ENCODE measurements at places on chromosomes 6 and 20.
A peak's percentile ranks its signal among the peaks of the same experiment; 100 is the strongest.

GRCh38 chr6:72861935-72862432 is 240.1 kb downstream of the KCNQ5 start:
- H3K4me3 ChIP-seq = no peak overlapping the region
- H3K4me1 ChIP-seq = peaks cover 7% of the 10 kb centered on the region
- no peak for DNase-seq
- no peak overlapping the region for H3K27ac ChIP-seq

- H3K27ac ChIP-seq = no peak overlapping the region
- no peak for DNase-seq
- H3K4me1 ChIP-seq = peaks cover 32% of the 10 kb centered on the region
- no peaks in the 10 kb centered on the region for H3K27me3 ChIP-seq
- no peak overlapping the region for H3K4me3 ChIP-seq
Observed at GRCh38 chr6:136775548-136775947, 16.7 kb downstream of the MAP3K5 start.

DNA sequence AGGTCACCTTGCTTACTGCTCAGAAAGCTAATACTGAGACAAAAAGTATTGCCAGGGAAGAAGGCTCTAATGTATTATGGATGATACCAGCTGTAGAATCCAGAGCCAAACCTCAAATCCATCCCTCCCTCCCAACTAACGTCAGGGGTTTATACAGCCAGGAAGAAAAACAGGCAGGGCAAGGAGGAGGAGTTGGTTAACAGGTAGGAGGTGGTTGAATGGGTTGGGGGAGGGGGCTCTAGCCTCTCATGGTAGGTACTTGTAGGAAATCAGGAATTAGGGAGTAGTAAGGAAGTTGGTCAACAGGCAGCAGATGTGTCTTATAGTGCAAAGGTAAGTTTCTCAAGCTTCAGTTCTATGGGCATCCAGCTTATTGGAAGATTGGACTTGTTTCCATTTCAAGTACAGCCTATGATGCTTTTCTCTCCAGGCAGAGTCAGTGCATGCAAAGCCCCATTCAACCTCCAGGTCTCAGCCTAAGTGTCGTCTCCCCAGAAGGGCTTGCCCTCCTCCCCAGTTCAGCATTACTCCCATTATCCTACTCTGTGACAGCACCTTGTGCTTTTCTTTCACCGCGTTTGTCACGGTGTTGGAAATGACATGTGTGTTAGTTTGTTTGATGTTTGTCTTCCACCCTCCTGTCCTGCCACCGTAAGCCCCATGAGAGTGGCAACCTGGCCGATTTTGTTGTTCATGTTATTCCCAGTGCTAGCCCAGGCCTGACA is 38.1 kb downstream of the PNLDC1 start:
- no peaks in the 10 kb centered on the region for H3K36me3 ChIP-seq
- no peaks in the 10 kb centered on the region for H3K4me1 ChIP-seq
- H3K4me3 ChIP-seq = no peak overlapping the region
- H3K27ac ChIP-seq = no peak overlapping the region
- H3K27me3 ChIP-seq = peaks cover 59% of the 10 kb centered on the region

DNA sequence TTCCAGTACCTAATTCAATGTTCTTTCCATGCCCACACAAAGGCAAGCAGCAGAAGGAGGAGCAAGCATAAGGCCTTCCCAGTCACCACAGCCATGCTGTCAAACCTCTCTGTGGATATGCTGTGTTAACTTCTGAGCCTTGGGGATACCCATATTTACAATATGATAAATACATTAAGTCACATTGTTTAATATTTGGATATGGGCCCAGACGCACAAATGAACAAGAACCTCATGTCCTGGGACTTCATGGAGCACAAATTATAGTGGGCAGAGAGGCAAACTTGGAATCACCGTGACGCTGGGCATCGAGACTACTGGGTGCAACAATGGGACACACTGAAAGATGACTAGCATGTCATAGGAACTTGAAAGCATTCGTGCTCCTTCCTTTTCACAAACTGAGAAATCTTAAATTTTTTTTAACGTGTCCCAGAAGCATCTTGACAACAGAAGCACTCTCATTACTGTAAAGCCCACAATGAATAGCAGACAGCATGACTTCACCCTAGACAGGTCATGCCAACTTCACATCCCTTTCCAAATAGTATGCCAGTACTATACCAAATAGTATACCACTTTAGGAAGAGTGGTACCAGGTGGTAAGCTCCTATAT is 16.0 kb downstream of the SOD2 start:
- H3K27me3 ChIP-seq = no peaks in the 10 kb centered on the region
- H3K4me3 ChIP-seq = no peak overlapping the region
- peaks cover 17% of the 10 kb centered on the region for H3K36me3 ChIP-seq
- no peak overlapping the region for H3K27ac ChIP-seq
- H3K4me1 ChIP-seq = peaks cover 20% of the 10 kb centered on the region
- DNase-seq = no peak

DNA sequence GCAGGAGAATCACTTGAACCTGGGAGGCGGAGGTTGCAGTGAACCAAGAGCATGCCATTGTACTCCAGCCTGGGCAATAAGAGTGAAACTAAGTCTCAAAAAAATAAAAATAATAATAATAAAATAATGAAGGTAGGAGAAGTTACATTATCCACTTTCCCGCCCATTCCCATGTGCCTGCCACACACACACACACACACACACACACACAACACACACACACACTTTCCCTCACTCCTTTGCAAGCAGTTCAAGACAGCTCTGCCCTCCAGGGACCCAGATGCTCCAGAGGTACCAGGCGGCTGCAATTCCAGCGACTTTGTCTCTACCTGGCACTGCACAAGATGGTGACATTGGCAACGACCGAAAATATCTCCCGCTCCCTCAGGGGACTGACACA is 224.8 kb upstream of the JARID2 start:
- no peak overlapping the region for H3K4me3 ChIP-seq
- DNase-seq = no peak
- peak overlapping the region; percentile 11 for H3K27ac ChIP-seq

DNA sequence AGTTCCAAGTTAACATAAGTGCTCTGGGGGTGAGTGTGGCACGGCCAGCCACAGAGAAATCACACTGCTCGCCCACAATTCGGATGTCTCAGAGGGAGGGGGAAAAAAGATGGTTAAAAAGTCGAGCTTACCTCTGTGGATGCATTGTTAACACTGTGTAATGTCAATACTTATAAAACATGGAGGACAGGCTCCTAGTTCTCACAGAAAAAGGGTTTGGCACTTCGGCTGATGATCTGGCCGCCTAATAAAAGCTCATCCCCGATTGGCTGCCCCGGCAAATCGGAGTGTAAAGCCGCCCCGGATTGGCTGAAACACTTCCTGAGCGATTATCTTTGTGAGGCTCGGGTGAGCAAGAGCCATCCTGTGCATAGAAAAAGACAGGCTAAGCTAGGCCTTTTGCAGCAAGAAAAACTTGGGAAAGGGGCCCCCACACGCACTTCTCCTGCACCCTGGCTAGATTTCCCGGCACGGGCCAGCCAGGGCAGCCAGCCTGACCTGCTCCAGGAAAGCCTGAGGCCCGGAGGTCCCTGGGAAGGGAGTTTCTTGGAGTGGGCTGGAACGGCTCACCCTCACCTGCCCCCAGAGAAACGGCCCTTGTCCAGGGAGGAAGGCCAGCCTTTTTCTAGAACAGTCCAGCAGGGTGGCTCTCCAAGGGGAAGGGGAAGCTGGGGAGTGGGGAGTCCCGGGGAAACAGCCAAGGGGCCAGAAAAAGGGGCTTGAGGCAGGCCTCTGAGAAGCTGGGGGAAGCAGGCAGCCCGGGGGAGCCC is at the start of gene ZMYND8:
Gene ZMYND8 (minus strand): TSS at position 174 of the 770 bp plus-strand sequence. CDS start 29 bp downstream, at position 145.
- no peaks in the 10 kb centered on the region for H3K27me3 ChIP-seq
- H3K27ac ChIP-seq = peak within 1 kb of the TSS; percentile 95
- DNase-seq = peak; percentile 100
- H3K36me3 ChIP-seq = peaks cover 18% of the 10 kb centered on the region

DNA sequence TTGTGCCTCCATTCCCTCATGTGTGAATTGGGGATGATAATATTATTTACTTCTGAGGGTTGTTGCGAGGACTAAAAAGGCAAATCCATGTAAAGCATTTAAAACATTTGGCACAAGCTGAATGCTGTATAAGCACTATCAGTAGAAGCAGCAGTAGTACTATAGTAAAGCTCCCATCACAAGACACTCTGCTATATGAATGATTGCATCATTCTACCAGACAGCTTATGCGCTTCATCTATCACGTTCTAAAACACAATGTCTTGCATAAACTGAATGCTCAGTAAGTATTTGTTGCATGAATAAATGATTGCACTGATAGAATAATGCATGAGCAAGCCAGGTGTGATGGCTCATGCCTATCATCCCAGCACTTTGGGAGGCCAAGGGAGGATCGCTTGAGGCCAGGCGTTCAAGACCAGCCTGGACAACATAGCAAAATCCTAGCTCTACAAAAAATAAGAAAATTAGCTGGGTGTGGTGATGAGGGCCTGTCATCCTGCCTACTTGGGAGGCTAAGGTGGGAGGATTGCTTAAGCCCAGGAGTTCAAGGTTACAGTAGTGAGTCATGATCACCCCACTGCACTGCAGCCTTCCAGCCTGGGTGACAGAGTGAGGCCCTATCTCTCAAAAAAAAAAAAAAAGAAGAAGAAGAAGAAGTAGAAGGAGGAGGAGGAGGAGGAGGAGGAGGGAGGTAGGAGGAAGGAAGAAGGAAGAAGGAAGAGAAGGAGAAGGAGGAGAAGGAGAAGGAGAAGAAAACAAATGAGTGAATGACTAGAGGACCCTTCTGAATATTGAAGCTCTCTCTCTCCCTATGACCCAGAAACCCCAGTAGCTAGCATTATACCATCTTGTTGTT is 50.0 kb upstream of the FOXO3 start:
- peaks cover 1% of the 10 kb centered on the region for H3K36me3 ChIP-seq
- no peaks in the 10 kb centered on the region for H3K27me3 ChIP-seq
- no peak overlapping the region for H3K4me3 ChIP-seq
- H3K27ac ChIP-seq = no peak overlapping the region
- DNase-seq = no peak

DNA sequence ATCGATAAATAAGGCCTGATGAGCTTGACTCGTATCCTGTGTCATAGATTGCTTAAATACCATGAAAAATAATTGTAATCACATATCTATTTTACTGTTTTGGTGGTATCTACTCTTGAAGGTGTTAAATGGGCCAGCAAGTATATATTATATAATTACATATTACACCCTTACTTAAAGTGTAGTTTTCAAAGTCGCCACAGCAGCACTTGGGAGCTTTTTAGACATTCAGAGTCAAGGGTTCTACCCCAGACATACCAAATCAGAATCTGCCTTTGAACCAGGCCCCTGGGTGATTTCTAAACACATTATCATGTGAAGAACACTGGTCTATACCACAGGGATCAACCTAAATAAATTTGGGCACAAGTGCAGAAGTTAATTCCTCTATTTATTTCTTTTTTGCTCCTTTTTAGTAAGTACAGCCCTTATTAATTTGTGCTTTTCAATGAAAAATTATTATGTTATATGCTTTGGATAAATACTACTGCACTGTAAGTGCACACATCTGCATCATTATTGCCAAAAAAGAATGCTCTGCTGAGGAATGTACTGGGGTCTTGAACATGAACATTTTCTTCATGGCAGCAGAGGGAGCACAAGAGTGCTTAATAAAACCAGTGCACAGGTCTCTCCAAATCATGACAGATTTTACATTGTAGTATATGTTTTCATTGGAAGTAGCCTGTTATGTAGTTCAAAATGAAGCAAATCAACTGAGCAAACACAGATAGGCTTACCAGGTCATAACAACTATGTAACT is 3.1 kb upstream of the ATXN1 start:
- peak overlapping the region; percentile 100 for H3K27ac ChIP-seq
- DNase-seq = no peak
- peak overlapping the region; percentile 100 for H3K4me3 ChIP-seq
- peaks cover 34% of the 10 kb centered on the region for H3K36me3 ChIP-seq

DNA sequence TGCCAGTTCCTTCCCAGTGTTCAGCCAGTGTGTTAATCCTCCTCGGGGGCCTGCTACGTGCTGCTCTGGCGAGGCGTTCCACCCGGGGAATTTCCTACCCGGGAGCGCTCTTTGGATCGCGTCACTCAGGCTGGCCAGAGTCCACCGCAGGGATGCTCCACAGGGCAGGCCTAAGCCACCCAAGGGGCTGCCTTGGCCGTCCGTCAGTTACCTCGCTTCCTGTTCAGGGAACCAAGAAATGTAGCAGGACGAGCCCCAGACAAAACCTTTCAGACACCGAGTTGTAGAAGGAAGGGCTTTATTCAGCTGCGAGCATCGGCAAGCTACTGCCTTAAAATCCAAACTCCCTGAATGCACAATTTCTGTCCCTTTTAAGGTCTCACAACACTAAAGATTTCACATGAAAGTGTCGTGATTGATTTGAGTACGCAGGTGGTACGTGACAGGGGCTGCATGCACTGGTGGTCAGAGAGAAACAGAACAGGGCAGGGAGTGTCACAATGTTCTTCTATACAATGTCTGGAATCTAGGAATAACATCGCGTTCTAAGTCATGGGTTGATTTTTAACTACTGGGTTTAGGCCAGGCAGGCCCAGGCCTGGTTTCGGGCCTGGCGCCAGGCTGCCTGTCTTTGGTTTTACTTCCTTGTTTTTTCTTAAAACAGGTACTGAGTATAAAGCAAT is 15.7 kb upstream of the POU5F1 start:
- no peak overlapping the region for H3K27ac ChIP-seq
- H3K36me3 ChIP-seq = peaks cover 2% of the 10 kb centered on the region
- no peak for DNase-seq
- H3K4me3 ChIP-seq = no peak overlapping the region
- peaks cover 6% of the 10 kb centered on the region for H3K4me1 ChIP-seq

- H3K4me1 ChIP-seq = peaks cover 5% of the 10 kb centered on the region
- DNase-seq = no peak
- H3K27ac ChIP-seq = no peak overlapping the region
- H3K36me3 ChIP-seq = peaks cover 62% of the 10 kb centered on the region
Observed at GRCh38 chr20:38543014-38543906, 37.7 kb upstream of the ADIG start.

DNA sequence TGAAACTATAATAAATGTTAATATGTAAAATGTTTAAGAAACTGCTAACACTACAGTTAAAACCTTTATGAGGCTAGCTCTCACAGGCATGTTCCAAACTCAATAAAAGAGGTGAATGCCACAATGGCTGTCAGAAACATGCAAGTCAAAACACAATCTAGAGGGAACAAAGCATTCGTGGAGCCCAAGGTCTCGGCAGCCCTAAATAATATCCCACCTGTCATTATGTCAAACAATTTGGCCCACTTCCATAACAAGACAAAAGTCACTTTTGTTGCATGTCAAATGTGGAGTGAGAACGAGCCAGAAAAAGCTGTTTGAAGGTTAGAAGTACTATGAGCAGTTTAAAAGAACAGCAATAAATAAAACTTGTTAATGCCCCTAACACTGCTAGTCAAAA is 181.9 kb downstream of the GMDS start:
- H3K4me1 ChIP-seq = no peaks in the 10 kb centered on the region
- H3K4me3 ChIP-seq = no peak overlapping the region

- H3K27ac ChIP-seq = no peak overlapping the region
- peaks cover 47% of the 10 kb centered on the region for H3K27me3 ChIP-seq
- no peaks in the 10 kb centered on the region for H3K4me1 ChIP-seq
- no peak overlapping the region for H3K4me3 ChIP-seq
- no peak for DNase-seq
Observed at GRCh38 chr6:170429450-170429849, 122.9 kb downstream of the FAM120B start.
